Activated gamma-delta T cell treated with anti-CD3 and anti-CD28 coated beads, Interleukin-2, amount 50 U/mL, for 16 hours (primary cell): ENCODE measurements at places on chromosomes 3 and 15.

DNA sequence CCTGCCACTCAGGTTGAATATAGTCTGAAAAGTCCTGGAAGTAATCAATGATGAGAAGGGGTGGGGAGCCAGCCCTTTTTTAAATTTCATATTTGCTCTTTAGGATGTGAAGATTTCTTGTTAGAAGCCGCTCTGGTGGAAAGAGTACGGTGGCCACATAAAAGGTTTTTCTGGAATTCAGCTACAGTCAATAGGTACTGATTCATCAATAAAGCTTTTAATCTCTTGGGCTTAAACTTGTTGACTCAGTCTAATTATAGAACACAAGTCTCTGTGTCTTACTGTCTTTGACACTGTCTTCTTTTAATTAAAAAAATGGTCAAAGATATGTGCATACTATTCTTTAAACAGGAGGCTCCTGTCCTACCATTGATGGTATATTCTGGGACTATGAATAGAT is 99.9 kb upstream of the TP63 start:
- DNase-seq = no peak

GRCh38 chr3:6709178-6709577 is 151.7 kb upstream of the GRM7 start:
- no peak for DNase-seq

GRCh38 chr3:141659821-141660613 is 78.1 kb upstream of the RNF7 start:
- no peak for DNase-seq

DNA sequence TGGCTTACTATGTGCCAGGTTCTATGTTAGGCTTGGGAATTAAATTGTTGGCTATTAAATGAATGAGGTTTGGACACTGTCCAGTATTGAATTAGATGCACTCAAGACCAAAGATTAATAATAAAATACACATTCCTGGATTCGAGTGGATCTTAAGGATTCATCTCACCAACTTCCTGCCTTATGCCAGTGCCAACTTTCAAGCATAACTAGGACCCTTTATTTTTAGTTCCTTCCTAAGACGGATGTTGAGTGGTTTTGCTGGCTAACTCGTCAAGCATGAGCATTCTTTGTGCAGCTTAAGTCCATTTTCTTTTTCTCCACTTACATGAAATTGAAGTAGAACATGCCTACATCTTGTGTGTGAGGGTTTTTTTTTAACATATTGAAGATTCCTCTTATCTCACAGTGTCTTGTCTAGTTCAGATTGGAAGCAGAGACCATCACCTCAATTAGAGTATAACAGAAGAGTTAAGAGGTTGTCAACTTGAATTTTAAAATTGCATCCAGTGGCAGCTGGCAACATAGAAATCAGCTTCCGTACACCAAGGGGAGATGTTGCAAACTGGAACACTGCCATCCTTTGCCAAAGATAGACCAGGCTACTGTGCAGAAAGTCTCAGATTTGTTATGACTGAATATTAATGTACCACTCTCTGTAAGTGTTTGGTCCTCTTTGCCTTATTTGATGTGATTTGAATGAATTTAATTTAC is 106.3 kb upstream of the BFSP2 start:
- no peak for DNase-seq

- no peak for DNase-seq
Observed at GRCh38 chr3:136979684-136980083, 21.9 kb downstream of the IL20RB start.

DNA sequence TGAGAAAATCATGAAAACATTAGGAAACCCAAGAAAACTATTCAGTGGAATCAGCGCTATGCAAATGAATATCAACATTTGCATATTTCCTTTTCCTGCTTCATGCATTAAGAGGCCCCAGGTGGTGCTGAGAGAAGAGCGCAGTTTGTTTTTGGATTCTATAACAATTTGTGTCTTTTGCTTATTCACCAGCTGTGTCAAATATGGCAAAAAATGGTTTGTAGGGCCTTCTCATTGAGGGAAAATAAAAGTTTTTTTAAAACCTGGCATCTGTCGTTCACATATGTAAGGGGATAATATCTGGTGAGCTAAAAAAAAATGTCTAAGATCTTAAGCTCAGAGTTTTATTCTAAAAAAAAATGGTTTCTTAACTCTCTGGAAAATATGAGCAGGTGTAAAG is 122.5 kb upstream of the ROBO2 start:
- DNase-seq = no peak

GRCh38 chr3:193827040-193827669 is 234.1 kb downstream of the OPA1 start:
- no peak for DNase-seq

- DNase-seq = no peak
Observed at GRCh38 chr15:93235926-93236780, 147.1 kb upstream of the RGMA start.

GRCh38 chr15:31197497-31198414 is 96.2 kb upstream of the TRPM1 start:
- no peak for DNase-seq

GRCh38 chr3:52479877-52480575 is 15.1 kb upstream of the STAB1 start:
- DNase-seq = no peak

- DNase-seq = no peak
Observed at GRCh38 chr3:62128051-62128450, 245.3 kb downstream of the FEZF2 start.

GRCh38 chr3:15310491-15311370 is 21.7 kb downstream of the SH3BP5 start:
- no peak for DNase-seq

DNA sequence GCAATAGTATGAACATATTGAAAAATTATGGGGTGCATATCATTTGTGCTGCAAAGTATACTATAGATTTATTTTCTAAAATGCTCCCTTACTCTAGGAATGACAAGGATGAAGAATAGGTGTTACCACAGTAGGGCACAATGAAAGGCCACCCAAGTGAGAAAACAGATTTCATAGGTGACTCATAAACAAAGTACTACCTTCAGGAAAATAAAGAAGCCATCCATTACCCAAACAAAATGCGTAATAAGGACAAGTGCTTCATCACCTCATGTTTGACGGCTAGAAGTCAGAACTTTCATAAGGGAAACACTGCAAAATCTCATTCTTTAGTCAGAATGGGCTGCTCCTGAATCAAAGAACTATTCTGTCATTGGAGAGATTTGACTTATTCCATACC is 116.6 kb downstream of the MFSD1 start:
- no peak for DNase-seq

GRCh38 chr15:70246623-70247220 is 149.0 kb upstream of the TLE3 start:
- no peak for DNase-seq

GRCh38 chr15:21271566-21271965 is 168.7 kb downstream of the POTEB3 start:
- no peak for DNase-seq

DNA sequence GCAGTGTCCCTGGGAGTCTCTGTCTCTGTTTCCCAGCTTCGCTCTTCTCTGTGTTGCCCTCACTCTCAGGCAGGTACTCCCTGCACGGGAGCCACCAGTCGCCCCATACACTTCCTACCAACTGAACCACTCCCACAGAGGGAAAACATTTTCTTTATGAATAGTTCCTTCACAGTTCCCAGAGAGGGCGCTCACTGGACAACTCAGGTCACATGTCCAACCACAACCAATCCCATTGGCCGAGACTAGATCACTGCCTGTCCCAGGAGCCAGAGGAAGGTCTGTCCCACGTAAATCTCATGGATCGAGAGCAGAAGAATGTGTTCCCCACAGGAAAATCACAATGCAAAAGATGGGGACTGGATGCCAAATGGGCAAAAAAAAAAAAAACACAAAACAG is 26.1 kb downstream of the GRK7 start:
- no peak for DNase-seq

- DNase-seq = no peak
Observed at GRCh38 chr3:127053979-127054378, 71.1 kb downstream of the PLXNA1 start.

GRCh38 chr15:99441871-99442251 is 123.9 kb upstream of the MEF2A start:
- no peak for DNase-seq

- no peak for DNase-seq
Observed at GRCh38 chr3:52827866-52828376, 2.6 kb downstream of the ITIH4 start.

- no peak for DNase-seq
Observed at GRCh38 chr15:71003319-71003718, 110.7 kb downstream of the LRRC49 start.

- peak; percentile 42 for DNase-seq
Observed at GRCh38 chr15:33201491-33202231, 7.1 kb upstream of the FMN1 start.

- DNase-seq = peak; percentile 76
Observed at GRCh38 chr3:52770496-52771333, at the start of gene NEK4. TSS of gene NEK4 (minus strand) at chr3:52770940. CDS start at chr3:52770746, 194 bp downstream.

DNA sequence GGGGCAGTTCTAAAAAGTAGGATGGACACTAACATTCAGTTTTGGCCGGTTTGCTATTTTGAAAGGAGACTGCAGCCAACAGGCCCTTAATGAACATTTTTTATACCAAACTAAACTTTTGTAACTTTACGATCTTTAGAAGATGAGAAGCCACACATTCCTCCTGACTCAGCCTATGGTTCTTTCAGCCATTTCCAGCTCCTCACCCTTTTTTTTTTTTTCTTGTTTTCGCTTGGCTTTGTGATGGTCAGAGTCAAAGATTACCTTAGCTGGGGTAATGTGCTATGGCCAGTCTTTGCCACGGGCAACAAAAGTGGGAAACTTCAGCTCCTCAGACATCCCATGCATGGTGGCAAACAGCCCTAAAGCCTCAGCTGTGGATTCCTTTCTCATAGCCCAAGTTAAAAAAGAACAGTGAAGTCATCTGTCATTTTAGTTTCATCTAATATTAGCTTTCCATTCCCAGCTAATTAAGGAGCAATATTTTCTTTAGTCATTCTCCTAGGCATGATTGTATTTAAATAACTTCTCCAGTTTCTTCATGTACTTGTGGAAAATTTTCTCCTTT is 368.7 kb downstream of the MFSD1 start:
- no peak for DNase-seq

GRCh38 chr3:177448987-177449359 is 251.7 kb upstream of the TBL1XR1 start:
- no peak for DNase-seq

DNA sequence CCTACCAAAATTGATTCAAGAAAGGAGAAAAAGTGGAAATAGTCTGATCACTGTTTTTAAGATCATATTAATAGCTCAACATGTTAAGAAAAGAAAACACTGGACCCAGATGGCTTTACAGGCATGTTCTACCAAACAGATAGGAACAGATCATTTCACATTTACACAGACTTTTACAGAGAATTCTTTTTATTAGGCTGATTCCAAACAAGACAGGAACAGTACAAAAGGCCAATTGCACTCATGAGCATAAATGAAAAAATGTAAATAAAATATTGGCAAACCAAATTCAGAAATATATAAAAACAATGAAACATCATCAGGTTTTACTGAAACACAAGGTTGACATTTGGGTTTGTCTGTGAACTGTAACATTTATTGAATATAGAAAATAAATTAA is 106.5 kb downstream of the WNT5A start:
- DNase-seq = no peak

- no peak for DNase-seq
Observed at GRCh38 chr15:57114070-57114469, 195.6 kb downstream of the TCF12 start.

- no peak for DNase-seq
Observed at GRCh38 chr3:158140396-158140795, 30.5 kb downstream of the RSRC1 start.

GRCh38 chr3:97901313-97902248 is 70.7 kb downstream of the RIOX2 start:
- DNase-seq = no peak

- no peak for DNase-seq
Observed at GRCh38 chr15:81050805-81051204, 50.1 kb downstream of the TLNRD1 start.

DNA sequence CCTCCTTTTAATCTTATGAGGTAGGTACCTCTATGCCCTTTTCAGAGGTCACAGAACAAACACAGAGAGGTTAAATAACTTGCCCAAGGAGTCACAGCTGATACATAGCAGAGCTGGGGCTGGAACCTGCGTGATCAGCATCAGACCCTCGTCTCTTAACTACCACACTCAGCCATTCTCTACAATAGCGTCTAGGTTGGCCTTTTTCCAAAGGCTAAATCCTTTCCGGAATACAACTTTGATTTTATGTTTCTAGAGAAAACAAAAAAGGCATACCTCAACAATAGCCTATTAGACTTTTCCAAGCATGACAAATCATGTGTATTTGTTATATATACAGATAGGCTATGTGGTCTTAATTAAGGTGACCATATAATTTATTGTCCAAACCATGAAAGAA is 187.2 kb downstream of the RORA start:
- no peak for DNase-seq

DNA sequence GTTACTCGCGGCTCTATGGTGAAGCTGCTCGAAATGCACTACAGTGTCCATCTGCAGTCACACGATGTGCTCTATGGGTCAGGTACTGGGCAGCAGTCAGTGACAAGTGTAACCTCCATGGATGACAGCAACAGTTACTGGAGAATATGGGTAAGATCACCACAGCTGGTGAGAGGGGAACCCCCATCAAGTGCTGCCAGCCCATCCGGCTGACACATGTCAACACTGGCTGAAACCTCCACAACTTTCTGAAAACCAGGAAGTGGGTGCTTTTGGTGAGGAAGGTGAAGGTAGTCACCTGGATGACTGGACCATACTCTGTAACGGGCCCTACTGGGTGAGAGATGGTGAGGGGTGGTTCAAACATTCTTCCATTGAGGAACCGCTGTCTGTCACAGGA is 87.4 kb upstream of the C15orf39 start:
- DNase-seq = no peak

GRCh38 chr3:65354880-65355279 is 667.1 kb upstream of the ADAMTS9 start:
- no peak for DNase-seq

GRCh38 chr3:54530944-54531343 is 396.9 kb downstream of the LRTM1 start:
- no peak for DNase-seq

DNA sequence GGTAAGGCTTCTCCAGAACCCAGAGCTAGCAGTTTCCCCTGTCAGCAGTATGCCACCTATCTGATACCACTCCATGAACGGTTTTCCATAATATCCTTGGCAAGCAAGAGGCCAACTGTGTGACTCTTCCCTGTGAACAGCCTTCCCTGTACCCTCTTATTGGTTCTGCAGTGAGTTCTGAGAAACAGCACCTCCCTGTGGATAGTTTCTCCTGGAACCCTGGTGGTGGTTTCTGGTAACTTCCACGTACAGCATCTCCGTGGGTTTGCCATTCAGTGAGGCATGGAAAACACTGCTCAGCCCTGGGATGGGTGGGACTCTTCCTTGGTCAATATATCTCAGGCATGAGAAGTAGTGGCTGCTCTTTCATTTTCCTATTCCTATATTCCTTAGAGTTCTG is 19.4 kb upstream of the SERPINI2 start:
- no peak for DNase-seq

GRCh38 chr15:82830427-82831173 is 21.2 kb downstream of the WHAMM start:
- DNase-seq = no peak

DNA sequence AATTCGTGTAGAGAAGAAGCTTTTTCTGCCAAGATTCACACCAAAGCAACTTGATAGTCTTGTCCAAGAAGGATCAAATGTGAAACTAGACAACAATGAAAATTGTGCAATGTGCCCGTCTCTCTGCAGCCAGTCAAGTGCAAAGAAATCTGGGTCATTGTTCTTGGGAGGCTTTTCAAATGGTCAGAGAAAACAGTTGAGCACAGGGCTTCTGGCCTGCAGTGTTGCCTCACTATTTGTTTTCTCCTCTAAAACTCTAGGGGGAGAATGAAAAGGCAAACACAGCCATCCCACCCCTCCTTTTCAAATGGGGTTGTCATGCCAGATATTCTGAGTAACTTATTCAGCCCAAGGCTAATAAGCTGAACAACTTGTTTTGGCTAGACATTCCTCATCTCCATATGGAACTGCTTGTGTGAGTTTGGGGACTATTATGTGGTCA is 417.6 kb upstream of the CDIN1 start:
- DNase-seq = no peak
